ENCODE measurements at places on chromosomes 2 and 18.

GRCh38 chr18:69330385-69331005 lies 70.2 kb upstream of the DOK6 start:
- DNase-seq = no peak

- DNase-seq = no peak
These were observed 25.3 kb upstream of the IL1RL1 start for GRCh38 chr2:102286041-102286440.

- DNase-seq = no peak
These were observed 1.4 kb upstream of the KCNK3 start for GRCh38 chr2:26691161-26691560.

DNA sequence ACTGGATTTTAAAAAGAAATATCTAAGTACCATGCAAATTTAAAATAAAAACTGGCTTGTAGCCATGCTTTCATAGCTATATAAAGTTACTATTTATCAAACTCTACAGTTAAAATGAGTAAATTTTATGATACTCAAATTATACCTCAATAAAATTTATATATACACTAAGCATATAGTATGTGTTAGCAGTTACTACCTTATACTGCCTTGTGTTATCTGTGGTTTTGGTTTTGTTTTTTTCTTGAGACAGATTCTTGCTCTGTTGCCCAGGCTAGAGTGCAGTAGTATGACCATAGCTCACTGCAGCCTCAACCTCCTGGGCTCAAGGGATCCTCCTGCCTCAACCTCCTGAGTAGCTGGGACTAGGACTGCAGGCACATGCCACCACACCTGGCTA lies 342.1 kb downstream of the KIAA1328 start:
- DNase-seq = no peak

GRCh38 chr2:28615706-28616105 lies 119.8 kb downstream of the PLB1 start:
- no peak for DNase-seq

GRCh38 chr2:231376857-231377256 lies 18.7 kb upstream of the B3GNT7 start:
- DNase-seq = no peak

GRCh38 chr18:24878289-24878688 lies 417.9 kb downstream of the HRH4 start:
- DNase-seq = no peak

GRCh38 chr2:43294973-43295603 lies 68.7 kb upstream of the ZFP36L2 start:
- no peak for DNase-seq

DNA sequence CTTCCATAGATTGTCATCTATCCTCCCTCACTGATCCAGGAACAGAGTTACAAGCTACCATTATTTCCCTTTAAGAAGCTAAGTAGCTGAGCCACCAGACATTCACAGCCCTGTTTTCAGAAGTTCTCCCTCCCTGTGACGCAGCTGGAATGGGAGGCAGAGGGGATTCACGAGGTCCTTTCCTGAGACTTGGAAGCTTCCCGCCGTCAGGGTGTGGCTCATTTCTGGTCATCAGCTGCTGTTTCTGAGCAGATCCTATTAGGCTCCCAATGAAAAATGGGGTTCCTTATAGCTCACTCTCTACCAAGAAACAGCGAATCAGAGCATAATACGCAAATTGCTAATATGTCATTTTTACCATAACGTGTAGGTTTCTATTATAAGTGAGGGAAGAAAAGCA lies 559.3 kb upstream of the ID2 start:
- no peak for DNase-seq

- no peak for DNase-seq
These were observed 85.3 kb upstream of the EFEMP1 start for GRCh38 chr2:56008661-56009431.

DNA sequence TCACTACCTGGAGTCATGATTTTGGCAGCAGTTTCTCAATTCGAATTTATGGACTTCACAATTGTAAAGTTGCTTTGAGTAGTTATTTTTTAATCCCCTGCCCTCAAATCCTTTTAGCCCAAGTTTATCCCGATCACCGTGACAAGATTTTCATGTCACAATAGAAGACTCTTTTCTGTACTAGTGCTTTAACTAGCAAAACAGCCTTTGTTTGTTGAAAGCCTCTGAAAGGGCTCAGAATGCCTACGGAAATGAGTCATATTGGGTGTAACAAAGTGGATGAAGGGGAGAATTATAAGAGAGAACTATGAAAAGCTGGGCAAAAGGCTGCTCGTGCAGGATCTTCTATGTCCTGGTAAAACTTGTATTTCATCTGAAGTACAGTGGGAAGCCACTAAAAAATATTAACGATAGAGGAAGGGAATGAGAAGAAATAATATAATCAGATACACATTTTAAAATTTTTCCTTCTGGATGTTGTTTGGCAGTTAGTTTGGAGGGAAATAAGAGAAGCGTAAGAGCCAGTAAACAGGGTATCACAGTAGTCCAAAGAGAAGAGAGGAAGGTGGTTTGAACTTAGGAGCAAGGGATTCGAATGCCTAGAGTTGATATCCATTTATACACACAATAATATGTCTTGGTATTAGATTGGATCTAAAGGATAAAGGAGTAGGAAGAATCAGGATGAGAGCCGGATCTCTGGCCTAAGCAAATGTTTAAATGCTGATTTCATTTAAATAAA lies 114.9 kb downstream of the GALNT13 start:
- DNase-seq = no peak

DNA sequence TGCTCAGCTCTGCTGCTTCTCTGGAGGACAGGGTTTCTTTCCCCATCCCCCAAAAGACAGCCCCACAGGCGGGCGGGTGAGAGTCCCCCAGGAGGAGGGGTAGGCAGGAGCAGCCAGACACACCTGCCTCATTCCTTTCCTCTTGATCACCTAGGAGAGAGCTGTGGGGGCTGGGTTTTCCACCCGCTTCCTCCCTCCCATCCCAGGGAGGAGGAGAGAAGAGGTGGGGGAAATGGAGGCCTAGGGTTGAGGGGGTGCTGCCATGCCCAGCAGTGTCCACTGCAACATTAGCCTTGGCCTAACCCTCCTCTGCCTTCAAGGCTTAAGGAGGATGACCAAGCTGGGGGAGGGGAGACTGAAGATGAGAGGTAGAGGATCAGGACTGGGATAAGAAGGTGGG lies 14.7 kb downstream of the WNT10A start:
- DNase-seq = no peak

DNA sequence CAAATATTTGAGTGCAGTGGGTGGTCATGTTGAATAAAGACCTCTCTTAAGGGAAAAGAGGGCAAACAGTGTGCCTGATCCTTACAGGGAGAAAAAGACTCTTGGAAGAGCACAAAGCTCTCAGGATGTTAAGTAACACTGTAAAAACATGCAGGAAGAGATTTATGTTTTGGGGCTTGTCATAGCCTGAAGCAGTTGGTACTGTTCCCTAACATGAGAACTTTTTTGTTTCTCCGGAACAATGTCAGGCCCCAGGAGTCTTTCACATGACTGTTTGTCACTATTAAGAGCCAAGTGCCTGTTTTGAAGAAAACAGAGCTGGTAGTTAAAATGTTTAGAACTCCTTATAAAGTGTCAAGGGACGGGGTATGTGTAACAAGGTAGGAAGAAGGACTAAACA lies 83.7 kb upstream of the B3GNT2 start:
- DNase-seq = no peak

DNA sequence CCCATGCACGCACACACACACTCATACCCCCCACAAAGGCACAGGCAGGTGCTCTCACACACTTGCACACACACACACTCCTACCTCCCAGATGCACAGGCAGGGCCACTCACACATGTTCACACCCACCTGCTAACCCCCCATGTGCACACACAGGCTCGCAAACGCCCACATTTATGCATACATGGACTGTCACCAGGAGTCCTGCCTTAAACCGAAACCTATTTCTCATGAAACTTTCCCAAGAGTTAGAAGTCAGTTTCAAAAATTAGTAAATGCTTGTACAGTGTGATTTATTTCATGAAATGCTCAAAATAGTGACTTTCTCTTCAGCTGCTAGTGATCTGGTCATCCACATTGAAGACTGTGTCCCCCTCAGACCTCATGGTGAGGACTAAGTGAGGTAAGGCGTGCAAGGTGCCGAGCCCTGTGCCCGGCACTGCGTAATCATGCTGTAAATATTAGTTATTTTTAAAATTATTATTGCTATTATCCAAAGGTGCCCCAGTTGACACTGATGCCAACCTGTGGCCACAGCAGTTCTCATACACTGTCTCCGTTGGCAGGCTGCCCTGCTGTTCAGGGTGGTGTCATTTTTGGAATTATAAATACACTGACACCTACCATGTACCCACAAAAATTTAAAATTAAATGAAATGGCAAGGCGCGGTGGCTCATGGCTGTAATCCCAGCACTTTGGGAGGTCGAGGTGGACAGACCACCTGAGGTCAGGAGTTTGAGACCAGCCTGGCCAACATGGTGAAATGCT lies 12.4 kb downstream of the CNNM4 start:
- no peak for DNase-seq

- DNase-seq = no peak
These were observed 24.4 kb downstream of the PSD4 start for GRCh38 chr2:113198048-113198789.

GRCh38 chr2:117771969-117772630 lies 42.4 kb upstream of the DDX18 start:
- no peak for DNase-seq

DNA sequence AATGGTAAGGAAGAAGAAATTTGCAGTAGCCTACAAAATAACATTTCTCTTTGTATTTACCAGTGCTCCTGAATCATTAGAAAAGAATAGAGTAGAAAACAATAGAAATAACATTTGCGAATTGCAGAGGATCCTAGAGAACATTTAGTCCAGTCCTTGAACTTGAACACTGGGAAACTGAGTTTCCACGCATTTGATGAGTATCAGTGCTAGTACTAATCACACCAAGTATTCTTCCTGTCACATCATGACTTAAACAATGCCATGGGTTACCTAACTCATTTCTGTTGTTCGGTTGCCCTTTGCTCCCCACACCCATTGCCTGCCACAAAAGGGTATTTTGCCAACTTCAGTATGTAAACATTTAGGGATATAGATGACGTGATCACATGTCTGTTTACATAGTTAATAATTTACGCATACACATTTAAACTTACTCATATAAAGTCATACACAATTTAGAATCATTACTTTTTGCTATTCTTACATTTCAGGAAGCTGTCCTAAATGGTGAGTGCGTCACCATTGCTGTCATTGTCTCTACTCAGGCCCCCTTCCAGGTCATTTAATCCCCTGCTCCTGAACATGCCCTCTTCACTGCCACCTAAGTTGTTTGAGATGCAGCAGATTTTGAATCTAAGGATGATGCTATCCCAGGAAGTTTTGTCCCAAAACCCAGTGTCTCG lies 42.3 kb downstream of the CRIM1 start:
- DNase-seq = no peak

- DNase-seq = peak; percentile 45
These were observed 298.3 kb downstream of the TDRD15 start for GRCh38 chr2:21422050-21422449.

- DNase-seq = no peak
These were observed 20.8 kb upstream of the ZNF396 start for GRCh38 chr18:35397976-35398375.

DNA sequence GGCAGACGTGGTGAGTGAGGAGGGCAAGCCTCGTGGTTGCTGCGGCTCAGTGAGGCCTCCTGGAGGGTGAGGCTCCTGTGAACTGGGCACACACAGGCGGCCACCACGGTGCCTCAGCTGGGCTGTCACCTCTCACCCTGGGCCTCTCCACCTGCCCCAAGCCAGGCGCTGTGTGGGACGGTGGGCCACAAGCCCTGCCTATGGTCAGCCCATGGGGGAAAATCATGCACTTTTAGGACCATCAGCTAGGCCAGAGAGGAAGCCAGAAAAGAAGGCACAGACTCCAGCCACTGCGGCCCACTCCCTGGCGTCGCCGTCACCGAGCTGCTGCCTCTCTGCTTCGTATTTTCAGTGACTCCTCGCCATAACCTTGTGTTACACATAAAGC lies 28.5 kb upstream of the HS6ST1 start:
- no peak for DNase-seq

DNA sequence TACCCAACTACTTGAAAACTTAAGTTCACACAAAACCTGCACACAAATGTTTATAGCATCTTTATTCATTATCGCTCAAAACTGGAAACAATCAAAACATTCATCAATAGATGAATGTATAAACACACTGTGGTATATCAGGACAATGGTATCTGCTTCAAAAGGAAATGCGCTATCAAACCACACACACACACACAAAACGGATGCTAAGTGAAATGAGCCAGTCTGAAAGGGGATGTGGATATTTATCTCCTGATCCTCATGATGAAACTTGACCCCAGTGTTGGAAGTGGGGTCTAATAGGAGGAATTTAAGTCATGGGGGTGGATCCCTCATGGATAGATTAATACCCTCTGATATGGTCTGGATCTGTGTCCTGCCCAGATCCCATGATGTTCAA lies 22.0 kb downstream of the PDCL3 start:
- DNase-seq = no peak

GRCh38 chr2:191642541-191642940 lies 35.4 kb upstream of the NABP1 start:
- DNase-seq = no peak

GRCh38 chr18:32442575-32442974 lies 28.1 kb downstream of the GAREM1 start:
- no peak for DNase-seq

DNA sequence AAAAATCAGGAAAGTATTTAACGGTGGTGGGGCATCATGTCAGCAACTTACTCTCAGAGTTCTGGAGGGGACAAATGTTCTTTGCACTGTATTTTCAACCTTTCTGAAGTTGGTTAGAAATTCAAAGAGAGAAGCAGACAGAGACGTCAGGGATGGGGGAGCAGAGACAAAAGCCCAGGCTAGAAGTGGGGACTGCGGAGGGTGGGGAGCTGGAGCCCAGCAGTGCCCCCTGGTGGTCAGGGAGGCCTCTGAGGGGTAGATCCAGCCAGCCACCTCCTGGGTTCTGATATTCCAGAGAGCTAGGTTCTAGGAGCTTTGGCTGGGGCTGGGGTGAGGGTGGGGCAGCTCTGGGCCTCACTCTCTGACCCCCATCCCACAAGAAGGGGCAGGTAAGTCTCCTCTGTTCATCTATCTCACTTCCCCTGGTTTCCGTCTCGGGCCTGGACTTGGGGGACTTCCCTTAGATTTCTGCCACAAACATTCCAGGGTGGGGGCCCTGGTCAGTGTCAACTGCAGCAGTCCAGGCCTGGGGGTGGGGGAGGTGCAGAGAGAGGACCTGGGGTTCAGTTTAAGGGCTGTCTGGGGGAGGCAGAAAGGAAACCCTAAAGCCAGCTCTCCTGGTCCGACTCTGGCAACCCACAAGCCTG lies 8.9 kb downstream of the TNS1 start:
- DNase-seq = peak; percentile 80
